Breast epithelium (tissue), 4 donors: ENCODE measurements at places on chromosomes 3 and 15. TPM values are rescaled to one million over a fixed set of nuclear protein-coding genes. Genes with fewer than 3 reads are reported as not detected.
A peak's percentile ranks its signal among the peaks of the same experiment; 100 is the strongest.

- DNase-seq, result no peak
- H3K27ac ChIP-seq, result no peak overlapping the region
- no peaks in the 10 kb centered on the region for H3K27me3 ChIP-seq
- no peak overlapping the region for H3K4me3 ChIP-seq
- H3K4me1 ChIP-seq, result no peaks in the 10 kb centered on the region
Observed at GRCh38 chr3:3693593-3693992, 105.6 kb upstream of the LRRN1 start.

- peak; percentile 52 for DNase-seq
- H3K27ac ChIP-seq, result peak overlapping the region; percentile 100
- H3K4me3 ChIP-seq, result peak overlapping the region; percentile 96
- peaks cover 12% of the 10 kb centered on the region for H3K4me1 ChIP-seq
- H3K27me3 ChIP-seq, result no peaks in the 10 kb centered on the region
Observed at GRCh38 chr3:41198526-41198925, 779 bp upstream of the CTNNB1 start.

DNA sequence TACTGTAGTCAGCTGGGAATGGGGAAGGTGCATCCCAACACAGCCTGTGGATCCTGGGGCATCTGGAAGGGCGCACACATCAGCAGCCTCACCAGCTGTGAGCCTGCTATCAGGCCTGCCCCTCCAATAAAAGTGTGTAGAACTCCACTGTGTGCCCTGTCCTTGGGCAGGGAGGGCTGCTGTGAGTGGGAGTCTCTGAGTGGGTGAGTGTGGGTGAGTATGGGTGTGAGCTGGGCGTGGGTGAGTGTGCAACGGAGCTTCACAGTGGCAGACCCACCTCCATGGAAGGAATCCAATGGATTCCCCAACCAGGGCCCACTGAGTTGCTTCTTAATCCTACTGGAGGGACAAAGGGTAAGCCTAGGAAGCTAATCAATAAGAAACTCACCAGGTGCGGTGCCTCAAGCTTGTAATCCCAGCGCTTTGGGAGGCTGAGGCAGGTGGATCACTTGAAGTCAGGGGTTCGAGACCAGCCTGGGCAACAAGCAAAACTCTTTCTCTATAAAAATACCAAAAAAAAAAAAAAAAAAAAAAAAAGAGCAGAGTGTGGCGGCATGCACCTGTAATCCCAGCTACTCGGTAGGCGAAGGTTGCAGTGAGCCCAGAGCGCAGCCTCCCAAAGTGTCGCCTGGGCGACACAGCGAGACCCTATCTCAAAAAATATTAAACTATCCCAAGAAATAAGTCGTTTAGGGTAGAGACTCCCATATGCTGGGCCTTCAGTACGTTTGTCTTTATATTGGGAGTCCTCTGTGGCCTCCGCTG is 555 bp upstream of the RCCD1 start:
- H3K36me3 ChIP-seq, result peaks cover 8% of the 10 kb centered on the region
- no peak for DNase-seq
- peak overlapping the region; percentile 91 for H3K27ac ChIP-seq
- peaks cover 3% of the 10 kb centered on the region for H3K4me1 ChIP-seq
- no peaks in the 10 kb centered on the region for H3K27me3 ChIP-seq

DNA sequence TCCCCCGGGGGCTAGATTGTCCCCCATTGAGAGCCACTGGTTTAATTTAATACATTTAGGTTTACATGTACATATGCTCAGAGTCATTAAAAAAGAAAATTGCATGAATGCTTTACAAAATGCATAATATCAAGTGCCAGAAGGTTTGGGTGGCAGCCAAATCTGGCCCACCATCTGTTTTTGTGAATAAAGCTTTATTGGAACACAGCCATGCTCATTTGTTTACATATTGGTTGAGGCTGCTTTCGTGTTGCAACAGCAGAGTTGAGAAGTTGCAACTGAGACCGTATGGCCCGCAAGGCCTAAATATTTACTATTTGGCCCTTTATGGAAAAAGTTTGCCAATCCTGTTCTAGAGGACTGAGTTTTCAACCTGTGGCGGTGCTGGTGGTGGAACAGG is 32.1 kb upstream of the RGMA start:
- H3K27me3 ChIP-seq, result no peaks in the 10 kb centered on the region
- no peak overlapping the region for H3K27ac ChIP-seq
- no peaks in the 10 kb centered on the region for H3K4me1 ChIP-seq
- H3K4me3 ChIP-seq, result no peak overlapping the region

GRCh38 chr15:68214838-68215254 is 9.7 kb upstream of the CALML4 start:
- H3K4me3 ChIP-seq, result no peak overlapping the region
- no peak for DNase-seq
- H3K36me3 ChIP-seq, result no peaks in the 10 kb centered on the region
- H3K4me1 ChIP-seq, result no peaks in the 10 kb centered on the region
- no peak overlapping the region for H3K27ac ChIP-seq

GRCh38 chr15:48087844-48088243 is 32.9 kb upstream of the SLC24A5 start:
- H3K4me1 ChIP-seq, result peaks cover 3% of the 10 kb centered on the region
- no peaks in the 10 kb centered on the region for H3K27me3 ChIP-seq
- DNase-seq, result no peak
- H3K4me3 ChIP-seq, result no peak overlapping the region

DNA sequence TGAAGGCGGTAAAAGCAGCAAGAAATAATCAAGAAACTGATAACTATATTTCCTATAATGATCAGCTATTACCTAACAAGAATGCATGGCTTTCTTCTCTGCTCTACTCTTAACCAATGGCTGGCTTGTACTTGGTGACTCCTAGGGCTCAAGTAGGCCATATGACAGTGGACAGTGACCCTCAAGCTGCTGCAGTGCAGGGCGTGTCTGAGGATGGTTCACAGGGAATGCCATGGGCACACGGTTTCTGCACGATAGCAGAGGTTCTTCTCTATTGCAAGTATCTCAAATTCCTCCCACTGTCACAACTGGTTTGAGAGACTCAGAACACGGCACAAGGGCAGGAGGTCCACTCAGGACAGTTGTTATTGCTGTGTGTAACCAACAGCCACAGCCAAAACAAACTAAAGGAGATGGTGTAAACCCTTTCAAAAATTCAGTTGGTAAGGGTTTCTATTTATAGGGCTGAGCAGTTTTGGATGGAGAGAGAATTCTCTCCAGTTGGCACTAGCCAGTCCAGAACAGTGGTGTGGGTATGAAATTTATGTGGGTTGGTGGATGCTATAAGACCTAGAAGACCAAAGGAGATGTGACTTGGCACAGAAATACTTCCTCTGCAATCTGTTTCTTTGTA is 103.2 kb upstream of the ST8SIA2 start:
- no peaks in the 10 kb centered on the region for H3K4me1 ChIP-seq
- no peak overlapping the region for H3K27ac ChIP-seq
- no peak for DNase-seq
- H3K4me3 ChIP-seq, result no peak overlapping the region
- H3K36me3 ChIP-seq, result no peaks in the 10 kb centered on the region

The LDHAL6B gene
- total RNA-seq, result not detected

The IL12A gene
- total RNA-seq, result not detected

The PEX5L gene
- total RNA-seq, result 0.48 TPM

The NLGN1 gene
- total RNA-seq, result 4.4 TPM
